ENCODE measurements at places on chromosomes 5 and 9. TPM values are rescaled to one million over a fixed set of nuclear protein-coding genes. Genes with fewer than 3 reads are reported as not detected.

Gene CORO2A
- 3.4 TPM for total RNA-seq

Gene C9orf78
- 95.8 TPM for total RNA-seq

GRCh38 chr5:38615981-38616451, 59.6 kb upstream of the LIFR start:
- no peaks in the 10 kb centered on the region for H3K36me3 ChIP-seq
- H3K27me3 ChIP-seq, result no peaks in the 10 kb centered on the region
- H3K4me1 ChIP-seq, result no peaks in the 10 kb centered on the region
- no peak overlapping the region for H3K4me3 ChIP-seq
- DNase-seq, result no peak

DNA sequence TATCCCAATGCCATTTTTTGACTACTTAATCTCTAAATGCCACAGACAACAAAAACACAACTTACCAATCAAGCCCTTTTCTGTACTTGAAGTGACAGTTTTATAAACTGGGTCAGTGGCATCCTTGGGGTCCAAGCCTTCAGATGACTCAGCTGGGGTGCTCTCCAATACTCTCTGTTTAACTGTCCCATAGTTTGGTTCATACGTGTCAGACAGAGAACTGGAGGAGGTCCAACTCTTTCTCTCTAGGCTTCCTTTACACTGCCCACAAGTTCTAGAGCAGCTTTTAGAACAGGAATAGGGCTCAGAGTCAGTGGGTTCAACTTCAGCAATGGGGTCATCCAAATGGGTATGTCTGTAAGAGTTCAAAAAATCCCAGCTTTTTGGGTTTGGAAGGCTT, 166.9 kb downstream of the CDC42SE2 start:
- peaks cover 83% of the 10 kb centered on the region for H3K36me3 ChIP-seq
- H3K27ac ChIP-seq, result no peak overlapping the region
- no peak overlapping the region for H3K4me3 ChIP-seq
- DNase-seq, result no peak

DNA sequence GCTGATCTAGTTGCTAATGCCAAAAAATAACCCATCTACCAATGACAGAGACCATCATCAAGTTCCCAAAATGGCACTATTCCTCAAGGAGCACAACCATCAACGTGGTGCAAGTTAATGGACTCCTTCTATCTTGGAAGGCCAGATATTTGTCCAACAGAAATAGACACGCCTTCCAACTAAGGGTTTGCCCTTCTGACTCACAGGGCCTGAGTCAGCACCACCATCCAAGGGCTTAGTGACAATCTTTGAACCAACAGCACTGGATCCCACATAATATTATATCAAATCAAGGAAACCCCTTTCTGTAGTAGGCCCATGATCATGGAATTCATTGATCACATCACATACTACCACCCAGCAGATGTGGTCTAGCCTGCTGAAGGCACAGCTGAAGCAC, 84.3 kb downstream of the MED27 start:
- no peak overlapping the region for H3K27ac ChIP-seq
- no peaks in the 10 kb centered on the region for H3K4me1 ChIP-seq
- DNase-seq, result no peak
- H3K4me3 ChIP-seq, result no peak overlapping the region
- H3K27me3 ChIP-seq, result no peaks in the 10 kb centered on the region

Data from naive thymus-derived CD4-positive, alpha-beta T cell (primary cell).